ENCODE measurements at places on chromosomes 5 and 9.

DNA sequence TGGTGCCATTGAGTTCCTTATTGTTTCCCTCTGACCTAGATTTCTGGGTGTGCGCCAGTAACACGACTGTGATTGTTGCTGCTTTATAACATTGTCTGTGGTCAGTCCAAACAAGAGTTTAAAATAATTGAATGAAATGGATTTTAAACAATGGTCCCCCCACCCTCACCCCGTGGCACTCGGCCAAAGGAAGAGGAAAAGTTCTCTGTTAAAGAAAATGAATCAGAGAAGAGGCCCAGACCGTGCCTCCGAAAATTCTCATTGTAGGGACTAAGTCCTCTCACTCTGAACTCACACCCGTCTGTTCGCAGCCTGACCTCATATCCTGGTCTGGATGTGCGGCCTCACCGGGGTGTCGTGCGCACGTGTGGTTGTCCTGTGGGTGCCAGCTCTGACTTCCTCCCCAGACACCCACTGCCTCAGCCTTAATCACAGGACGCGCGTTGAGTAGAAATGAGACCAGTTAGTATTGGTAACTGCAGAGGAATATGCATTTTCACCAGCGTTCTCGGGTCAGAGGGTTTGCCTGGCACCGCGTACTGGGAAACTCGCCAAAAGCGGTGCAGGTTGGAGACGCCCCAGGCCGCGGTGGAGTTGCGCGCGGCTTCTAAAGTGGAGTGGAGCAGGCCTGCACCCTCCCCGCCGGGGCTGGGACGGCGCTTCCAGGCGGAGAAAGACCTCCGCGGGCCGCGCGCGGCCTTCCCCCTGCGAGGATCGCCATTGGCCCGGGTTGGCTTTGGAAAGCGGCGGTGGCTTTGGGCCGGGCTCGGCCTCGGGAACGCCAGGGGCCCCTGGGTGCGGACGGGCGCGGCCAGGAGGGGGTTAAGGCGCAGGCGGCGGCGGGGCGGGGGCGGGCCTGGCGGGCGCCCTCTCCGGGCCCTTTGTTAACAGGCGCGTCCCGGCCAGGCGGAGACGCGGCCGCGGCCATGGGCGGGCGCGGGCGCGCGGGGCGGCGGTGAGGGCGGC lies at the start of gene ABL1:
Gene ABL1, plus strand, starts transcription at position 884 of the 966 bp plus-strand sequence. CDS start 193 bp downstream, outside the sequence.
- DNase-seq: peak; percentile 75

DNA sequence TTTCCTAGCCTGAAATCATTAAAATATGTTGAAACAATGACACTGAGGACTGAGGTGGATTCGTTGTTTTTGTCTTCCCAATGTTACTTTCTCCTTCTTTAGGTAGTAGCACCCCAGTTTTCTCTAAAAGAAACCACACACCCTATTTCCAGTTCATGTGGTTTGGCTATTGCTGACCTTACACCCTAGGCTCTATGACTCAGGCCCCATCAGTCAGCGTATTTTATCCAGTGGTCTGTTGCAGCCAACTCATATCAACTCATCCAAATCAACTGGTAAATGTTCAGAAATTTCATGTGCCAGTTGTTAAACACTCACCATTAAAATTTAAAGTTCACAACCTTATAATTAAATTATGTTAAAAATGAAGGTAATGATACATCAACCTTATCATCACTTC lies 44.6 kb upstream of the NFIB start:
- DNase-seq: no peak

DNA sequence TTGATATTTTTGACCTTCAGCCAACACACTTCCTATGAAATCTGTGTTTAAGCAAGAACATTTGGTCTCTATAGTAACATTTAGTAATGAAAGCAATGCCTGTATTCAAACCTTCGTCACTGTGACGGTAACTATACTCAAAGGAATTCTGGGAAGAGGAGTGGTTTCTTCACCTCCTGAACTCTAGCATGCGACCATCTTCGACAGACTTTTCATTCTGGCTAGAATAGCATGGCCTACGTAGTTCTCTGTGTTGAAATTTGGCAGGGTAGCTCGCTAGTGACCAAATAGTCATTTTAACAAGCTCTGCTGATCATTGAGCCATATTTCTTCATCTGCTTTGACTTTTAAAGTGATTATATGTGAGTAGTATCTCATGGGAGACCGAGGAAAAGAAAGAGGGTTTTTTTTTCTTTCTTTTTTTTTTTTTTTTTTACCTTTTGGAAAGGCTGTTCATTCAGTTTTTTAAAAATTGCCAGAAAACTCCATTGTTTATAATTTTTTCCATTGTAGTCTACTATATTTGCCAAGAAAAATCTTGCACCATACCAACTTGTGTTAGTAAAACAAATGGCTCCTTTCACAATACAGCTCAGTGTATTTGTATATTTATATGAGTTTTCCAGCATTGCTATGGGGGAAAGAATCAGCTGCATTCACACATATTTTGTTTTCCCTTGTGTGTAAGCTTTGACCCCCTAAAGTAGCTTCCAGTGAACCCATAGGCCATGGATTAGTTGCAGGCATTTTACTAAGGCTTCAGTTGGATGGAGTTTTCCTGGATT lies 166.8 kb downstream of the NNT start:
- peak; percentile 31 for DNase-seq

DNA sequence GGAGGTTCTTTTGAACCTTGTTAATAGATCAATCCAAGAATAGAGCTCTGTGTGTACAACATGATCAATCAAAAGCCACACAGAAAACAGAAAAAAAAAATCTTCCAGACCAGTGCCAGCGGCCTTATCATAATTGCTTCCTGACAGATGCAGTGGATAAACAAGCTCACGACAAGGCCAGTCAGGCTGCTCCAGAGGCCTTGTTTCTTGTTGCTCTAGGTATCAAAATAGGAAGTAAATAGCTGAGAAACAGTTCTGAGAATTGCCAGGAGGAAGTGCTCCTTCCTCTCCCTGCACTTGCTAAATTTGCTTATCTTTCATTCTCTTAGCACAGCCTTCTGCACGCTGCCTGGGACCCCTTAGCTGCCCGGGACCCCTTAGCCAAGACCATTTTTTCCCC lies 199.0 kb upstream of the TARS1 start:
- no peak for DNase-seq

- no peak for DNase-seq
These were observed 64.0 kb downstream of the RNF130 start for GRCh38 chr5:180007582-180007981.

DNA sequence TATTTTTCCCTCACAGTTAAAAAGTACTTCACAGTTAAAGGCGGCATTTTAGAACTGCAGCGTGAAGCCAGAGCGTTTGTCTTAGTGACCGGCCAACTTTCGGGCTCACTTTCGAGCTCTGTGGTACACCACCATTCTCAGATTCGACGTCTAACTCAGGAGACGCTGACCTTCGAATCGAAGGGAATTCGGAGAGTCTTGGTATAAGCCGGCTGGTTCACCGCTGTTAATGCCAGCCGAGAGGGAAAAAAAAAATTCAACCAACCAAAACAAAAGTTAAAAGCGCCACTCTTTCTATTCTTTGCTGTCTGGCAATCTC lies 544 bp upstream of the SNX24 start:
- DNase-seq: no peak

DNA sequence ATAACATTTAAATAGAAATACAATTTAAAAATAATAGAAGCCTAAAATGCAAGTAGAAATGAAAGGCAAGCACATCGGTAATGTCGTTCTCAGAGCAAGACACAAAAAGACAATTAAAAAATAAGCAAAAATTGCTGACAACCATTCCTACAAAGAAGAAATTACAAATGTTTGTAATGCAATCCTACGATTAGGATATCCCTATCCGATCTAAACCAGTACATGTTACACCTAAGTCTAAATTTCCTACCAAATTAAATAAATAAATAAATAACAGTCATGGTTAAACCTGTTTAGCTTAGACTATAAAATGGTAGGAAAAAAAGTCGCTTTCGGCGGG lies 90.0 kb downstream of the ANXA2R start:
- DNase-seq: no peak

DNA sequence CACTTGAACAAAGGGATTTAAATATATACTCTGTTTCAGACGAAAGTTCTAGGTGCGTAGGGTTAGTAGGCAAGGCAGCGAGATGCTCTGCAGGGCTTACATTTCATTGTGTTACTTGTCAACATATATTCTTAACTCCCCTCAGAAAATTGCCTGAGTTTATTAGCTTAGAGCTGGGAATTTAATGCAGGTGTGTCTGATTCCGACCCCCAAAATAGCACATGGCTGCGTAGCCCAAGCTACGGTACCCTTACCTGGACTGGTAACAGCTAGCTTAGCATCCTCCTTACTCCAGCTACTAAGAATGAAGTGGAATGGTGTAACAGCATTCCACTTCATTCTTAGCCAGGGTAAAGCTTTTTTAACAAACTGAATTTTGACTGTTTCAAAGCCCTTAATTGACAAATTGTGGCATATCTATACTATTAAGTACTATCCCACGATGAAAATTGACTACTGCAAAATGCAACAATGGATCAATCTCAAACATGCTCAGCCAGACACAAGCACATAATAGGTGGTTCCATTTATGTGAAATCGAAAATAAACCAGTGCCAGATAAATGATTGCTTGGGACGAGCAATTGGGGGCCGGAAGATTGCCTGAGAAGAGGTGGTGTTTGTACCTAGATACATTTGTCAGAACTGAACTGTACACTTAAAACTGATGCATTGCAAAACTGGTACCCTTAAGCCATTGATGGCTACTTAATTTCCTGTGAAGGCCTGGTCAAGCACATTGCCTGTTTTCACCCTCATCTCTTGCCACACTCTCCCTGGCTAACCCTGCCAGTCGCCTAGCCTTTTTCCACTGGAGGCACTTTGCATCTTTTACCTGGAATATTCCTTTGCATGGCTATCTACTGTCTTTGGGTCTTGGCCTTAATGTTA lies 3.0 kb upstream of the FGF18 start:
- no peak for DNase-seq

GRCh38 chr5:139919308-139919707 lies 123.7 kb downstream of the PSD2 start:
- no peak for DNase-seq

DNA sequence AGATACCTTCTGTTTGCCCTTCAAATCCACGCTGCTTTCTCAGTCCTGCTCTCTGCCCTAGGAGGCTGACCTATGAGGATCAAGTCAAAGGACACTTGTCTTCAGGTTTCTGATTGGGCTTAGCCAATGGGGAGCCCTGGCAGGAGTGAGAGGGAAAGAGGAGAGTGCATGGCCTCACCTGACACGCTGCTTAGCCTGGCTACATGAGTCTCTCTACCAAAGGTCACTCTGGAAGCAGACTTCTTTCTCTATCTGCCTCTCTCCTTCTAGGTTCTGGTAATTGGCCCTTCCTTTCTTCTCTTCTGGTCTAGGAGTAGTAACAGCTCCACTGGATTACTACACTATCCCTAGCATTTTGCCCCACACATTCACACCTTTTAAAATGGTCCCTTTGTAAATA lies 13.1 kb downstream of the ARSB start:
- DNase-seq: no peak

DNA sequence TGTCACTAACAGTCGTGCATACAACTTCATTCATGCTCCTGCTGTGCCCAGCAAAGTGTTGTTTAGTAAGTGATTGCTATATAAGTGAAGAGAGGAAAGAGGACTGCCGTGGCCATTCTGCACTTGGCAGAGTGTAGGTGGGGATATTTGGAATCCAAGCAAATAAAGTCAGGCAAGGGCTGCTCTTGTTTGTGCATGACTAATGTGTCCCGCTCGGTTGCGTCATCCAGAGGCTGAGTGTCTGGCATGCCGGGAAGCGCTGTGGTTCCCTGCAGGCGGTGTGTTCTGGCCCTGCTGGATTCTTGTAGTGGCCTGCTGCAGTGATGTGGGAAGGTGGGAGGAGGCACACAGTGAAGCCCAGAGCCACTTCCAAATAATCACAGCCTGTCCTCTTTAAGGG lies 136.9 kb upstream of the ANKH start:
- peak; percentile 83 for DNase-seq

GRCh38 chr9:6870650-6871477 lies 113.1 kb downstream of the KDM4C start:
- no peak for DNase-seq
